ENCODE measurements at places on chromosomes 5 and 9. TPM values are rescaled to one million over a fixed set of nuclear protein-coding genes. Genes with fewer than 3 reads are reported as not detected.

GRCh38 chr5:141585594-141585993 is 33.2 kb downstream of the DIAPH1 start:
- DNase-seq = no peak

DNA sequence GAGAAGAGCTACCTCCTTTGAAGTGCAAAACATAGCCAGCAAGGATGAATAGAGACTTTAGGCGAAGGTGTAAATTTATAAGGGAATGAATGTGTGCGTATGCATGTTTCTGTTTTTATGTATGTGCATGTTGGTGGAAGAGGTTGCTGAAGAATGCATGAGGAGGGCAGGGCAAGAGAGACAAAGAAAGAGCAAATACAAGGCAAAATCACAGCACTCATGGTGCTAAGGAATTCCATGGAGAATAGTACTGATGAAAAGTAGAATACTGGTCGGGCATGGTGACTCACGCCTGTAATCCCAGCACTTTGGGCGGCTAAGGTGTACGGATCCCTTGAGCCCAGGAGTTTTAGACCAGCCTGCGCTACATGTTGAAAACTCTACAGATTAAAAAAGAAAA is 762.1 kb upstream of the PTPRD start:
- DNase-seq = no peak

DNA sequence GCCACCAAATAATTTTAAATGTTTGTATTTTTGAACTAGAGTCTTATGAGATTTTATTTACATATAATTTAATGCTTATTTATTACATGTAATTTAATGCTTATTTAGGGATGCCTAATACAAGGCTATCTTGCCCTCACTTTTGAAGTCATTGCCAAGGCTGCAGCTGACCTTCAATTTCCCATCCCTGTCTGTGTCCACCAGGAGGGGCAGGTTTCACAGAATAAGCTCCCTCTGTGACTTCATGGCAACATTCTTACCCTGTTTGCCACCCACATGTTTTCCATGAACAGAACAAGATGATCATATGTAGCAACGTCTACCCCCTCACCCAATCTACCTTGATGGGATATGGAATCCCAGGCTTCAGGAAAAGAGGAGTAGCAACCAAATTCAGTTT is 27.0 kb downstream of the C5 start:
- DNase-seq = no peak

GRCh38 chr9:14863402-14863801 is 46.8 kb downstream of the FREM1 start:
- DNase-seq = no peak

DNA sequence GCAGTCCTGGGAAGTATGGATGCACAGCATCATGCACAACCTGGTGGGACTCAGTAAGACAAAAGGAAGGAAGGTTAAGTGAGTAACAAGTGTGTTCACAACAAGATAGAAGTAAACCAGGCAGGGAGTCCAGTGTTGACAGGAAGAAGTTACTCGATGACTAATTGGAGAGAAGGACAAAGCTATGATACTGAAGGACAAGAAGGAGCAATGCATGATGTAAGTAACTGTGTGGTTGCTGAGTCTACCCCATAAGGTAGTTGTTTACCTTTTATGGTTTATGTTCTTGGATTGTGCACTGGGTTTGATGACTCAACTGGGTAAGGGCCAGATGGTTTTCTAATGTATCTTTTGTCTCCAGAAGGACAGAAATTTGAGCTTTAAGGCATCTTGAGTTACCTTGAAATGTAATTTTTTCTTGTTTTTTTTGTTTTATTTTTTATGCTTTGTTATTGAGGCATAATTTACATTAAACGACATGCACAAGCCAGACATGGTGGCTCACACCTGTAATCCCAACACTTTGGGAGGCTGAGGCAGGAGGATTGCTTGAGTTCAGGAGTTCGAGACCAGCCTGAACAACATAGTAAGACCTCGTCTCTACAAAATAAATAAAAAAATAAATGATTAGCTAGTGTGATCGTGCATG is 89.2 kb upstream of the CAST start:
- no peak for DNase-seq

GRCh38 chr5:31192442-31192841 is 1.0 kb upstream of the CDH6 start:
- DNase-seq = no peak

- DNase-seq = no peak
These were observed 399.1 kb upstream of the PIK3R1 start for GRCh38 chr5:67816456-67816855.

- no peak for DNase-seq
These were observed 10.3 kb upstream of the CD180 start for GRCh38 chr5:67206929-67207328.

DNA sequence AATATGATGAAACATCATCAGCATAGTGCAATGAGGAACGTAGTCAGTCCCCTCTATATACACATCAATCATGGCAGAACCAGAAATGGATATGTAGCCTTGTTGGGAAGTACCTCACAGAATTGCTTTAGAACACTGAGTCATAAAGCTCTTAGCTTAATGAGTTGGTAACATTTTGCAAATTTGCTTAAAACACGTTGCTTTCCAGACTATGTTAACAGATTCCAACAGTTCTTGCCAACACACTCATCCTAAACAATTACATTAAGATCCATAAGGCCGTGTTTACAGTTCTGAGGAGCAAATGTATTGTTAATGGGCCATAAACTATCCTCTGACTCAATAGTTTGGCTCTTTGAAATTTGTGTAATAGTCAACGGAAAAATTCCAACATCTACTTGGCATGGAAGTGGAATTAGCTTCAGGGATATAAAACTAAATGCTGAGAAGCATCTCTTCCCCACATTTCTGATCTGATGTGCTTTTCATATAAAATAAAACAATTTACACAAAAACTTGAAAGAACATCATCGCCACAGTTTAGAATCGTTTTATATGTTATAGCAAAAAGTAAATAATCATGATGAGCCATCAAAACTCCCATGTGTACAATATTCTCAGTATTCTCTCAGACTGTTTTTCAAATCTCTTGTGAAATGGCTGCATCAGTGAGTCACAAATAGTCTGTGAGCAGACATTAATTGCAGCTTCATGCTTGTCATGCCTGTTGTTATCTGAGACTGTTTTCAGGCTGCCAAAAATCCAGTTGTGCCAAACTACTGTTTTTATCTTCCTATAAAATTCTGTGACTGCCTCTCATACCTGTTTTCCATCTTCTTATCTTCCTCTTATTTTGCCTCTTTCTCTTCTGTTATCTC is 291.9 kb downstream of the COX7C start:
- DNase-seq = no peak

DNA sequence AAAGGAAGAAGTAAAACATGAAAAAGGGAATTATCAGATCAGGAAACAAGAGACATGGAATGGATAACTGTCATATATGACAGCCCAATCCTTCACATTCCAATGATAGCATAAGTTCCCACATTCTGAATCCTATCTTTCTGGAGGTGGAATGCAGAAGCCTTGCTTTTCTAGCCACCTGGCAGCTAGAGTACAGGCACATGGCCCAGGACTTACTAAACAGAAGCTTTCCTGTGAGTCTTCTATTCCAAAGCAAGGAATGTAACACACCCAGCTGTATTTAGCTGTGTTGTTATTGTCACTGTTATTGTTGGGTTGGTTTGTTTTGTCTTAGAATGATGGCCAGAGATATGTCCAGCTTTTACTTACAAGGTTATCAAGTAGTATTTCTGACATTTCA is 780.5 kb upstream of the ZNF608 start:
- no peak for DNase-seq

DNA sequence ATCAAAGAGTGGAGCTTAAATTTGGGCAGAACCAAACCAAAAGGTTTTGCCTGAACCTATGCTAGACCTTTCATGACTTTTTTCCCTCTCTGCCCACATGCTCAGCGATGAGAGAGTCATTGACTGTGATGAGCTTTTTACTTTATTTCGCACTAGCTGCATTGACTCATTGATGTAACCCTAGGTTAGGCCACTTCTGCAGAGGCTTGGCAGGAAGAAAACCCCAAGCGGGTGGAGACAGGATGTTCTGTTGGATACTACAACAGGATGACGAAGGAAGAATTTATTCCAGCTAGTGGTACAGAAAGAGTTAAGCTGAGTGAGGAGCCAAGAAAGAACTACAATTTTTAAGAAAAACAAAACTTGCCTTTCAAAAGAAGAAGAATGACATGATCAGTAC is 18.4 kb downstream of the AGXT2 start:
- no peak for DNase-seq

- DNase-seq = no peak
These were observed 530 bp downstream of the UCK1 start for GRCh38 chr9:131530546-131530919.

GRCh38 chr5:89127191-89127590 is 244.2 kb upstream of the MEF2C start:
- DNase-seq = no peak

- DNase-seq = no peak
These were observed 14.3 kb downstream of the IRF1 start for GRCh38 chr5:132475987-132476875.

- DNase-seq = no peak
These were observed 306.7 kb upstream of the ZNF608 start for GRCh38 chr5:125053179-125053578.

DNA sequence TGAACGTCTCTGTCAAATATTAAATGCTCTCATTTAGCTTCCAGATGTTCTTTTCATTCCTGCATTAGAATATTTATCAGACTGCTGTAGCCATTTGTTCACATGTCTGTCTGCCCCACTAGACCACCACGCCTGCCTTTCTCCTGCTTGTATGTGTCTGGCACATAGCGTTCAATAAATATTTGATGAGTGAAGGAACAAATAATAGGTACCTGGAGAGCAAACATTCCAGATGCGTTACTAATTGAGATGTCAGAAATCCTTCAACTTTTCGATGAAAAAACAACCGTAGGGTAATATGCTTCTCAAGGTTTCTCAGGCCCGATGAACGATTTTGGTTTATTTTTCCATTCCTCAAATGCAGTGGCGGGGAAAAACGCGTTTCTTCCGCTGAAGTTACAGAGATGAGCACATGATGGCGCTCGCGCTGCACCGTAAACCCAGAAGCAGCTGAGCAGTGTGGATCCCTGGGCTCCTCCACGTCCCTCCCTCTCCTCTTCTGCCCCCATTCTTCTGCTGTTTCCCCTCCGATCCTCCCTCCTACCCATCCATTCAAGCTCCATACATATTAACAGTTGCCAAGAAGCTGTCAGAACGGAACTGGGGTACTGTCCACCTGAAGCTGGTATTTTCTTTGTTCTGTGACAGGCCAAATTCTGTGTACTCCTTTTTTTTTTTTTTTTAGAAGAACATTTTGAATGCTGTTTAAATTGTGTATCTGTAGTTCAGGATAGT is 245.4 kb downstream of the MPDZ start:
- peak; percentile 71 for DNase-seq

DNA sequence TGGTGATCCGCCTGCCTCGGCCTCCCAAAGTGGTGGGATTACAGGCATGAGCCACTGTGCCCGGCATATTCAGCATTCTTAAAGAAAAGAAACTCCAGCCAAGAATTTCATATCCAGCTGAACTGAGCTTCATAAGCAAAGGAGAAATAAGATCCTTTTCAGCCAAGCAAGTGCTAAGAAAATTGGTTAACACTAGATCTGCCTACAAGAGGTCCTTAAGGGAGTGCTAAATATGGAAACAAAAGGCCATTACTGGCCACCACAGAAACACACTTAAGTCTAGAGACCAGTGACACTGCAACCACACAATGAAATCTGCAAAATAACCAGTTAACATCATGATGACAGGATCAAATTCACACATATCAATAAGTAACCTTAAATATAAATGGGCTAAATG is 331.5 kb downstream of the MAN2A1 start:
- DNase-seq = no peak

DNA sequence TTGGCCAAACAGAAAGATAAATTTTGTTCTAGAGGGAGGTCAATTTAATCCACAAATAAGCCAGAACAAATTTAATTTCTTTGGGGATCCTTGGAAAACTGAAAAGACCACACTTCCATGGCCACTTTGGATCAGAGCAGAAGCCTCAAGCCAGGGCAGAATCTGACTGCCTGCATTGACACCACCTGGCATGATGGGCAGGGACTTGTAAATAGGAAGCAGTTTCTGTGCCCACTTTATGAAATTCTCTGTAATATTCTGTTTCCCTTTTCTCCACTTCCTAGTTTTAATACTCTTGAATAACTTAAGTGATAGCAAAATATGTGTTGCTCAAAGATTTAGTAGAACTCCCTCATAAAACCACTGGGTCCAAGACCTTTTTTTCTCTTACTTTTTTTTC is 6.7 kb upstream of the TMEM252 start:
- no peak for DNase-seq

- DNase-seq = no peak
These were observed 41.4 kb upstream of the DNAH5 start for GRCh38 chr5:13985731-13986418.

GRCh38 chr9:130701059-130702022 is 7.8 kb downstream of the EXOSC2 start:
- peak; percentile 73 for DNase-seq

DNA sequence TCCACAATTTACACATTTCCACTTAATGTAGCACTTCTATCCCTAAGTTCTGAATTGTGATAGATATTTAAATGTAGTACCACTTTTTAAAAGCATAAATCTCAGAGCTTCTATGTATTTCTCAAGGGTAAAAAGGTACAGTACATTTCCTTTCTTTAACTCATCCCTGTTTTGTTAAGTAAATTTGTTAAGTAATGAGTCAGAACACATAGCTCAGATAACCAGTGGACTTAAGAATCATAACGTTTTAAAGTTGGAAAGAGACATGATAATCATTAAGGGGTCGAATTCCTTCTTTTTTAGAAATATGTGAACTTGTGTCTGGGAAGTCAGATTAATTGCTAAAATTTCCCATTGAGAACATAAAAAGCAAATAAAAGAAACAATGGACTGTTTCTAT is 810.2 kb upstream of the NUDT12 start:
- no peak for DNase-seq

- no peak for DNase-seq
These were observed 47.2 kb upstream of the FABP6 start for GRCh38 chr5:160181965-160182622.

The CREBRF gene
- polyA plus RNA-seq = 21.8 TPM

The WHRN gene
- 12.4 TPM for polyA plus RNA-seq

The PKN3 gene
- 13.4 TPM for polyA plus RNA-seq

The SPIN1 gene
- polyA plus RNA-seq = 204 TPM

The ROR2 gene
- polyA plus RNA-seq = 17.1 TPM

The ABO gene
- 19.1 TPM for polyA plus RNA-seq

The SV2C gene
- polyA plus RNA-seq = 0.08 TPM

The FGFR4 gene
- 66.8 TPM for polyA plus RNA-seq

The RMND5B gene
- polyA plus RNA-seq = 30.6 TPM

The SLC25A51 gene
- 23.9 TPM for polyA plus RNA-seq

The TLR4 gene
- polyA plus RNA-seq = 9.4 TPM

The ZDHHC11 gene
- polyA plus RNA-seq = 14.7 TPM

The BNC2 gene
- polyA plus RNA-seq = 10.3 TPM

The PCDHA11 gene
- polyA plus RNA-seq = 0.52 TPM

The ITK gene
- polyA plus RNA-seq = 0.23 TPM

The RUSC2 gene
- polyA plus RNA-seq = 15.0 TPM

The GPR21 gene
- polyA plus RNA-seq = 0.62 TPM

The BASP1 gene
- polyA plus RNA-seq = 81.6 TPM

The LMX1B gene
- polyA plus RNA-seq = 18.3 TPM

All from left kidney (tissue), 8 donors.